ENCODE measurements at places on chromosomes 1 and 21.
A peak's percentile ranks its signal among the peaks of the same experiment; 100 is the strongest.

DNA sequence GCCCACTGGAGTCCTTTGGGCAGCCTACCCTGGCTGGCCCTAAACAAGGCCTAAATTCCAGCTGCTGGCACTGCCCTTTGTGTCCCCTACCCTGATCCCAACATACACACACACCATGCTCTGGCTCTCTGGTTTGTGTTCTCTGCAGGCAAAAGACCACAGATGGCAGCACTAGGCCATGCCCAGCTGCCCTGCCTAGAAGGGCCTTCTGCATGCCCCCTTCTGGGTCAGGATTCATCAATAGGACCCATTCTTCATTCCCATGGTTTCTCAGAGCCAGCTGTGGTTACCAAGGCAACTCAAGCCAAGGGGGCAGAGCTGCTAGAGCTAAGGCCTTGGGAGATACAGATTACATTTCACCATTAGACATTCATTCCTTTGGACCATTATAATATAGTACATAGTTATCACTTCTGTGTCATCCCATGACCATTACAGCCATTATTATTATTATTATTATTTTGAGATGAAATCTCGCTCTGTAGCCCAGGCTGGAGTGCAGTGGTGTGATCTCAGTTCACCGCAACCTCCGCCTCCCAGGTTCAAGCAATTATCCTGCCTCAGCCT, 17.5 kb downstream of the ASAP3 start:
- no peak for DNase-seq

DNA sequence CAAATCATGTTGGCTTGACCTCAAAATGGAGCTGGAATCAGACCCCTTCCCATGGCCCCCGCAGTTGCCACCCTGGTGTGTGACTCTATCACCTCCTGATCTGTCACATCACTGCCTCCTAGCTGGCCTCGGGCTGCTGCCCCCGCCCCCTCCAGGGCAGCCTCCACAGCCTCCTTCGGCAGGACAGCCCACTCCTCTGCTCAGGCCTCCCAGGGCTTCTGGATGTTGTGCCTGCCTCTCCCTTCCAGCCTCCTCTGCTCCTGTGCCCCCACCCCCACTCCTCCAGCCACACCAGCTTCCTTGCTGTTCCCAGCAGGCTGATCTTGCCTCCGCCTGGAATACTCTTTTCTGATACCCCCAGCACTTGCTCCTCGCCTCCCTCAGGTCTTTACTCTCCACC, 134.4 kb upstream of the EDN2 start:
- DNase-seq, result no peak

DNA sequence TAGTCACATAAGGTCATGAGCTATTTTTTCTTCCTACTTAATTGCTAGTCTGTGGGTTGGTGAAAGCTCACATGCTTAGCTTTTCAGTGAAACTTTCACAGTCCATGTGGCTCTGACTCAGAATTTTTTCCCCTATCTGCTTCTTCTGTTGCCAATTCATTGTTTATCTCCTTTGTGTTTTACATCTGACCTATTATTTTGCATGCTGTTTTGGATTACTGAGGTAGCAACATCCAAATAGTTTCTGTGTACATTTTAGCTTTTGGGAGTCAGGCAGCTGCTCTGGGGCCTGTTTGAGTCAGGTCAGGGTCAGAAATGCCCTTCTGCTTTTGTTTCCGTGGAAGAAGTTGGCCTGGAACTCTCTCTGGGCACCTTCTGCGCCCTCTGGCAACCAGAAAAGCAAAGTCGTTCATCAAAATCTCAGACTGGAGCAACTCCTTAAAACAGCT, 40.0 kb downstream of the ROR1 start:
- DNase-seq, result no peak

GRCh38 chr1:80441664-80442063, 1359.1 kb upstream of the ADGRL2 start:
- DNase-seq, result no peak

DNA sequence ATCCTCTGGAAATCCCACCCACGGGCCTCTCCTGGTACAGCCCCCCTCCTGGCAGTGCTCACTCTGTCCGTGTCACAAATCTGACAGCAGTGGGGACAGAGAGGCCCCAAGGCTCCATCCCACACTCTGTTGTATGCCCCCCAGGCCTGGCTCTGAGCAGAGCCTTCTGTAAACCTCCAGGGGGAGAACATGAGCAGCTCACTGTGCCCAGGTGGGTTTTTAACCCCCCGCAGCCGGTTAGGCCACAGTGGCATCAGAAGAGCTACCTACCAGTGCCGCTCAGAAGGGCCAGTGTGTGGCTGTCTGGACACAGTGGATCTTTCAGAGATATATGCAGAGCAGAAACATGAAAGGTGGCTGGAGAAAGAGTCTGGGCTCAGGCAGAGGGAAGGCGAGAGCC, 12.0 kb upstream of the GPR153 start:
- DNase-seq, result no peak

DNA sequence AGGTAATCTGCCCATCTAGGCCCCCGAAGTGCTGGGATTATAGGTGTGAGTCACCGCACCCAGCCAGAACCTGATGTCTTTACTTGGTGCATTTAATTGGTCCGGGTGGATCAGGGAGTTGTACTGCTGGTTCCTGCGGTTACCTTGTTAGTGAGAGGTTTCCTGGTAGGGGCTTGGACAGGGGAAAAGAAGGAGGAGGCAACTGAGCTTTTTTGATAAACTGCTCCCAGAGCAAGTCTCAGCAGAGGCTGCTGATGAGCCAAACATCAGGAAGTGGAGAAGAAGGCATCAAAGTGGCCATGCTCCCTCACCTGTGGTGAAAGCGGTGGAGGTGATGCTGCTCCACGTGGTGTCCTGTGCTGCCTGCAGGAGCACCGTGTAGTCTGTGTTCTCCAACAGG, 161.5 kb upstream of the KIAA0040 start:
- DNase-seq, result no peak

GRCh38 chr21:15061279-15061678, 3.5 kb downstream of the NRIP1 start:
- no peak for DNase-seq

DNA sequence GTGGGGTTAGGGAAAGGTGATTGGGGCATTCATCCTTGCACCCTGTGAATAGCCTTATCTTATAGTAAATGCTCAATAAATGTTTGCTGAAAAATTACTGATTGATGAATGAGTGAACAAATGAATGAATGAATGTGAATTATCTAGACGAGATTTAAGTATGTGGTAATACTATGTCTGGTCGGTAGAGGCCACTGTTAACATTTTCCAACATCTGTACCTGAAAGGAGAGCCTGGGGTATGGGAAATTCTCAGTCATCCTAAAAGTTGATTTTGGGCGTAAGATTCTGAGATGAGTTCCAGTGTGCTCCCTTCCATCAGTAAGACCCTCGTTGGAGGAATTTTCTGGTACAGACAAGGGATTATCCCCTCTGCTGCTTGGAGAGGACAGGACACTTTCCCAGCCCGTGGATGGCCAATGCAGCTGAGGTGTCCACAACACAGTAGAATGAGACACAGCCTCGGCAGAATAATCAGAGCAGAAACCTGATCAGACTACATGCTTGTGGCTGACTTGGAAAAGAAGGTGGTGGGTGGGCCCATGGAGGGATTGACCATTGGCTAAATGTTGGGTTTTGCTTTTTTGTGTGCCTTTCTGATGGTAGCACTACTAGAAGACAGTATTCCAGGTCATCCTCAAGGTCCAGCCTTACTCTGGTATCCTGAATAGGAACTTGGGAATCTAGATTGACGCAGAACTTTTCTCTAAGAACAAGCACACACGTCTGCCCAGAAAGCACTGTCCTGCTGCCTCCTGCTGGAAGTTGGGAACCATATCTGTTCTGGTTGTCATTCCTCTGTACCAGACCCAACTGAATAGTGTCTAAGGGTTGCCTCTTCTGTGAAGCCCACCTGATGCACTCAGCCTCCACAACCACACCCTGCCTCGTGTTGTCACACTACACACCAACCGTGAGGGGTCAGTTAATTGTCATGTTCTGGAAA, 262.0 kb downstream of the TNR start:
- DNase-seq, result no peak

DNA sequence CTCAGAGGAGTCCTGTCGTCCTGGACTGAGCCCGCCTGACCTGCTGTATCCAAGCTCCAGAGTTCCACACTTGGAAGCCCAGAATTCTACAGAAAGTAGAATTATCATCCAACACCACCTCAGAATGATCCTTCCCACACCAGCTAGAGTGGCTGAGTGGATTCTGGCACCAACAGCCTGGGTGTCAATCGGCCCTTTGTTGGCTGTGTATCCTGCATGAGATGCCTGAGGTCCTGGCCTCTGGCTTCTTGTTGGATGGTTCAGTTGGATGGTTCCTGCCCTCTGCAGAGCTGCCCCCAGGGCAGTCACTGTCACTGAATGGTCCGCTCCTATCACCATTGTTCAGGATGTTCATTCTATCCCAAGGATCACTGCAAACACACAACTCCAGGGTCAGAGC, 49.8 kb downstream of the PGBD5 start:
- DNase-seq, result no peak

- peak; percentile 18 for DNase-seq
Observed at GRCh38 chr1:27979151-27979858, 19.5 kb downstream of the XKR8 start.

GRCh38 chr1:33297911-33298622, 22.8 kb downstream of the A3GALT2 start:
- no peak for DNase-seq

DNA sequence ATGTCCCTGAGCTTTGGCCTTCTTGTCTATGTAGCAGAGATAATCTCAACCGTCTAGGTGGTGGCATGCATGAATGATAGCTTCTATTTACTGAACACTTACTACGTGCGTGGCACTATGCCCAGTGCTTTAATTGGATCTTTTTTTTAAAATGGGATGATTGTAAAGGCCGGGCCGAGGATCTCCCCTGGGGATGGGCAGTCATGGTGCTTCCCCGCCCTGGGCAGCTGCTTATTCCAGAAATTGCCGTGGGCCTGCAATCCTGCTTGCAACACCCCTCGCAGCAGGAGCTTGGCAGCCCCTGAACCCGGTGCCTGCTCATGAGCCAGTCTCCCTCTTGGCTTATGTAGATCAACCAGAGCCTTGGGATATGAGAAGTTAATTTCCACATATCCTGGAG, 360.7 kb downstream of the CAMTA1 start:
- DNase-seq, result no peak

DNA sequence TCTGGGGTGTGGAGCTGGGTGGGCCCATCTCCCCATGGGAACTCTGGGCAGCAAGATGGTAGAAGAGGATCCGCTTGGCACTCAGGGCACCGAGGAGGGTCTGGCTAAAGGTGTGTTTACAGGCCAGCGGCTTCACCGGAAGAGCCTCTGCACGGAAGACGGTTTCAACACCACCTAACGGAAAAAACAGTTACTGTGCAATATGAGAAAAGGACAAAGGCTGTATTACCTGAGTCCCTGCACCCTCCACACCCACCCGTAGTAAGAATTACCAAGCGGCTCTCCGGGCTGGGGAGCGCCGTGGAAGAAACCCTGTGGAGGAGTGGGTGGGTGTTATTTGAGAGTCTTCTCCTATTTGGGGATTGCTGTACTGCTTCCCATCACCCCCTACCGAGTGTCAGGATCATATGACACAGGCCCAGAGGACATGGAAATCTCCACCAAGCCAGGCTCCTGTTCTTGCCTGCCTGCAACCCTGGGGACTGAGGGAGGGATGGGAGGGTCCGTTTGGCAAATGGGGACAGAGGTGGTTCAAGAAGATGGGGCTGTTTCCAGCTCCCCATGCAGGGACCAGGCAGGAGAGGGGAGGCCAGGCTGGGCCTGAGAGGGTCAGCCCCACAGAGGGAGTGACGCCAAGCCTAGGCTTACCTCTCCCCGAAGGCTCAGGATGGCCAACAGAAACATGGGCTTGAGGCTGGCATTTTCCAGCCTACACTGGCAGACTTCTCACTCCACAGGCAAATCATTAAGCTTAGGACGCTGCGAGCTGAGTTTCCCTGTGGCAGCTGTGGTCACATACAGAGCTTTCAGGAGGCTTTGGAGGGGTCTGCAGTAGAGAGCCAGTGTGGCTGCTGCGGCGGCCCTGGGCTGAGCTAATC, 203.5 kb upstream of the TMEM51 start:
- no peak for DNase-seq

- no peak for DNase-seq
Observed at GRCh38 chr1:183355797-183356196, 62.4 kb downstream of the NMNAT2 start.

GRCh38 chr1:239892602-239893001, 199.1 kb upstream of the FMN2 start:
- DNase-seq, result no peak

DNA sequence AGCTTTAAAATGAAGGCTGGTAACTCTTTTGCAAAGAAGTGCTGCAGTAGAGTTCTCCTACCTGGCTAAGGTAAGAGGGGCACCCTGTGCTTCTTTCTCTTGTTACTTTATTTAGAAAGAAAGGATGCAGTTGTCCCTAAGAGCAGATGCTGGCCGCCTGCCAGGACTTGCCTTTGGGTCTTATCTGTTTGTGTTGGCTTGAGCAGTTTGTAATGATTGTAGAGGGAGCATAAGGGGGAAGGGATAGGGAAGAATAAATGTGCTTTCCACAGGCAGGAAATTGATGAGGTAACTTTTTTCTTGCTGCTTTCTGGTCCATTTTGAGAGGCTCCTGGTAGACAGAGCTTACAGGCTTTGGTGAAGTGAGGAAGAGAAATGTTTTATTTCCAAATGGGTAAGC, 229.6 kb downstream of the HHAT start:
- no peak for DNase-seq

- no peak for DNase-seq
Observed at GRCh38 chr1:205376739-205377138, 20.0 kb upstream of the KLHDC8A start.

DNA sequence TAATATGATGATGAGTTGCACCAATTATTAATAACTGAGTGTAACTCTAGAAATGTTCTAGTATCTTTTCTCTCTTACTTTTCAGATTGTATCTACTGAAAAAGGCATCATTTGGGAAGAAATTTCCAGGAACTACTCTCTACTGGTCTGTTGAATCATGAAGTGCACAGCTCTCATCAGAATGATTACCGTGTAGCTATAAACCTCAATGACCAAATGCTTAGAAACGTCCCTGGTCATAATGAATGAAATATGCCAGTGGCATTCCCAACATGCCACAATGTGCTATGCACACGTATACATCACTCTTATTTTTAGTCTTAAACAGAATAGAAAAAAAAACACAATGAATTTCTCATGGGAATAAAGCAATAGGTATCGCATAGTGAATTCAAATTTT, 534.3 kb upstream of the OLFM3 start:
- DNase-seq, result no peak

GRCh38 chr1:235402457-235403200, 35.4 kb downstream of the TBCE start:
- no peak for DNase-seq

GRCh38 chr1:43280692-43281091, 4.7 kb downstream of the C1orf210 start:
- DNase-seq, result no peak
